ENCODE measurements at places on chromosomes 2 and 18. TPM values are rescaled to one million over a fixed set of nuclear protein-coding genes. Genes with fewer than 3 reads are reported as not detected.

SIX3 gene
- total RNA-seq = not detected

ZAP70 gene
- total RNA-seq = 1.9 TPM

LOXL3 gene
- 14.6 TPM for total RNA-seq

MBD2 gene
- 36.0 TPM for total RNA-seq

GALNT14 gene
- total RNA-seq = 2.9 TPM

TNFRSF11A gene
- 11.1 TPM for total RNA-seq

HOXD13 gene
- 14.9 TPM for total RNA-seq

LCT gene
- total RNA-seq = not detected

MDH1 gene
- 147 TPM for total RNA-seq

MEP1B gene
- total RNA-seq = 0.11 TPM

HOXD10 gene
- 14.1 TPM for total RNA-seq

XIRP2 gene
- 5.8 TPM for total RNA-seq

COL4A4 gene
- 0.90 TPM for total RNA-seq

GRCh38 chr2:221649051-221649775, 77.1 kb upstream of the EPHA4 start:
- peak; percentile 11 for DNase-seq

DNA sequence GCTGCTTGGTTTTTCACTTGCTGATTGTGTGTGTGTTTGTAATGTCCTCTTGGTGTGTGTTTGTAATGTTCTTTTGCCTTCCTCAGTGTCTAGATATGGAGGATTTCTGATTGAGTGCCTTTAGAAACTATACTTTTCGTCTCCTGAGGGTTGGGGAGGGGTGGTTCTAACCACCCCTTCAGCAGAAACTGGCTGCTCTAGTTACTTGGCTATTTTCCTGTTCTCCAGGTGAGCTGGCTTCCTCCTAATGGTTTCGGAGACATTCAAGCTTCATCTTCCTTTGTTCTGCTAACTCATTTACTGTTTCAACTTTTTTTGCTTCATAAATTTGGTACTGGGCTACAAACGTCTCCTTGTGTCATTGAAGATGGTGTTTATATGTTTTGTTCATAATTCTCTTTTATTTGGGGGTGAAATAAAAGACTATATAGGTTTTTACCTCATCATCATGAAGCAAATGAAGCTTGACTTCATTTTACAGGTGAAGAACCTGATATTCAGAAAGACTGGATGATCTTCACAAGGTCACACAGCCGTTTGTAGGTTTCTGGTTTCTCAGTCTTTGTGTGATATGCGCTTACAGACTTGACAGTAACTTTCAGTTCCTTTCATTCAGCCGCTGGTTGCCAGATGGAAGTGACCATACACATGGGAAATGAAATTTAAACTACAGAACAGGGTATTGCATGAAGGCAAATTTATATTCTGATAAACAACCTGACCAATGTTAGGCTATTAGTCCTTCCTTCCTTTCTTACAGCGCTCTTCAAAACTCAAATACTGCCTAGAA, 238.5 kb downstream of the GALR1 start:
- DNase-seq = no peak

- no peak for DNase-seq
These were observed 27.8 kb downstream of the NXPH2 start for GRCh38 chr2:138752197-138752956.

- DNase-seq = no peak
These were observed 35.3 kb upstream of the CAVIN2 start for GRCh38 chr2:191881982-191882816.

DNA sequence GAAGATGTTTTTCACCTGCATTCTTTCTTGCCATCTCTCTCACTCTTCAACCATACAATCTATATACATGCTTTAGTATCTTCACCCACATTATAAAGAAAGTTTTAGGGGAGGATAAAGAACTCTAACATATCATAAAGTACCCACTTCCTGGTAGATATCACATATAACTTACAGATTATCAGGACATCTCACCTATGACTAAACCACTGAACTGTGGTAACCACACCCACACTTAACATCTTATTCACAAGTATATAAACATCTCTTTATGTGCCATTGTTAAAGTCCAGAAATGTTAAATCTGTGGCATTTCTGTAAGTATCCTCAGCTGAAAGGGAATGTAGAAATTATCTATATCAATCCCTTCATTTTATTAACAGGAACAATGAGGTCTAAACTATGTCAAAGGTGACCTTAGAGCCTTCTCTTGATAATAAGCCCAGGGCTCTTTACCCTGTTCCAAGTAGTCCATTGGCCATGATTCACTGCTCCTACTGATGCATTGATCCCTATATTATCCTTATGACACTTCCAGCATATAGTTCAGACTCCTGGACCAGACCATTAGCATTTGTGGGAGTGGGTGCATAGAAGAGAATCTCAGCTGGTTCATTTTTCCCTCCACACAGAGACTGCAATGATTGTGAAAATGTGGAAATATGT, 182.4 kb downstream of the SUCLG1 start:
- DNase-seq = no peak

DNA sequence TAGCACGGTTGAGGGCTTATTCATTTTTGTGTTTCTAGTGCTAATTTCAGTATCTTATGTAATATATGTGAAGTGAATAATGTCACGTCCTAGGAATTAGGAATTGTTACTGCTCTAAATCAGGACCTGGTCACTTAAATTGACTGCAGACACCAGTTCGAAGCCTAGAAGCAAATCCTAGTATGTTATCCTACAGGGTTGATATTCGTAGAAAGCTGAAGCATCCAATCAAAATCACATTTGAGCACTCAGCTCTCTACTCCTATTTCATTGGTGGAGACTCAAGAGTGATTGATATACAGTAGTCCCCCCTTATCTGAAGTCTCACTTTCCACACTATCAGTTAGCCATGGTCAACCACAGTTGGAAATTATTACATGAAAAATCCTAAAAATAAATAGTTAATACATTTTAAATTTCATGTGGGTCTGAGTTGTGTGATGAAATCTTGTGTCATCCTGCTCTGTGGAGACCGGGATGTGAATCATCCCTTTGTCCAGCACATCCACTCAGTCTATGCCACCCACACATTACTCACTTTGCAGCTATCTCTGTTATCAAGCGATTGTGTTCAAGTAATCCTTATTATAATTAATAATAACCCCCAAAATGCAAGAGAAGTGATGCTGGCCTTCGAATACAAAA, 35.2 kb upstream of the SCN9A start:
- DNase-seq = no peak

- no peak for DNase-seq
These were observed 112.3 kb upstream of the LYPD1 start for GRCh38 chr2:132782176-132782783.

- DNase-seq = no peak
These were observed 69.5 kb downstream of the RPIA start for GRCh38 chr2:88760819-88761598.

- no peak for DNase-seq
These were observed 124.3 kb upstream of the FOSL2 start for GRCh38 chr2:28268386-28268785.

DNA sequence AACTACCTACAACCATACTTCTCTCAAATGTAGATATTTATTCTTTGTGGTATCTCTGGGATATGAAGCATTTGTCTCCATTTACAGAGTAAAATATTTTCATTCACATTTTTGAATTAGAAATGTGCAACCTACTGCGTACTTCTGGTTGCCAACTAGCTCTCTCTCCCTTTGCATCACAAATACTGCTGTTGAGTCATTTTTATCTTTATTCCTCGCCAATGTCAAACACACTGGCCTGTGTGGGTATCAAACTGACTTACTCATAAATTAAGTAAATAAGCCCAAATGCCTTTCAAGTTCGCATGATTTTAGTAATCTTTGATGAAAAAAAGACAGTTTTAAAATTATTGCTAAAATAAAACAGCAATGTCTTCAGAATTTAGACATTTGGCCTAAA, 67.3 kb downstream of the STAT4 start:
- no peak for DNase-seq

GRCh38 chr2:179059026-179059700, 9.2 kb upstream of the CCDC141 start:
- no peak for DNase-seq

DNA sequence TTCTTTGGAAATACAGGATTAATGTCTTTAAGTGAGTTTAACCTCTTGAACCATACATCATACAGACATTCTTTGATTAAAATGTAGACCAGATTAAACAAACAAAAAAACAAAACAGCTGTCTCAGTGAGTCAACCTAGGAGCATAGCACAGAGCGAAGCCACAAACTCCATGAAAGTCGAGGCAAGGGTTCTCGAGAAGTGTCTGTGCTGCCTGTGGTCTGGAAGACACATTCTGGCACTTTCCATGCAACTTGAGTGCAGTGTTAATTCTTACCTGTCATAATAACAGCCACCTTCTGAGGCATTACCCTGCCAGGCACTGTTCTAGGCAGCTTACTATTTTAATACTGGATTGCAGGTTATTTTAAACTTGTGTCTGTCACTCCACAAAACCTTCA, 435.5 kb upstream of the MMADHC start:
- no peak for DNase-seq

DNA sequence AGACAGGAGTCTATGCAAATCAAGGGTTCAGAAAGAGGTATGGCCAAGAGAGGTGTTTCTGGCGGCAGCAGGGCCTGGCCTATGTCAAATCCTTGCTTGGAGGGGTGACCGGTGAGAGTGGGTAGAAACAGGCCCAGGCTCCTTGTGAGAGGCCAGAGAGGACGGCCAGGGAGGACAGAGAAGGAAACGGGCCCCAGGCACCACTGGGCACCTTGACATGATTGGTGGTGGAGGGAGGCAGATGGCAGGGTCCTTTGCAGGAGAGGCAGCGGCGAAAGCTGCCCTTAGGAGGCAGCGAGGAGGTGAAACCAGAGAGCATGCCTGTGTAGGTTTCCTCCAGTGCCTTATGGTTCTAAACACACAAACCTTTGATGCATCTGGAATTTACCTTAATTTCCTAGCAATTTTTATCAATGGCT, 6.2 kb downstream of the RAMP1 start:
- DNase-seq = no peak

DNA sequence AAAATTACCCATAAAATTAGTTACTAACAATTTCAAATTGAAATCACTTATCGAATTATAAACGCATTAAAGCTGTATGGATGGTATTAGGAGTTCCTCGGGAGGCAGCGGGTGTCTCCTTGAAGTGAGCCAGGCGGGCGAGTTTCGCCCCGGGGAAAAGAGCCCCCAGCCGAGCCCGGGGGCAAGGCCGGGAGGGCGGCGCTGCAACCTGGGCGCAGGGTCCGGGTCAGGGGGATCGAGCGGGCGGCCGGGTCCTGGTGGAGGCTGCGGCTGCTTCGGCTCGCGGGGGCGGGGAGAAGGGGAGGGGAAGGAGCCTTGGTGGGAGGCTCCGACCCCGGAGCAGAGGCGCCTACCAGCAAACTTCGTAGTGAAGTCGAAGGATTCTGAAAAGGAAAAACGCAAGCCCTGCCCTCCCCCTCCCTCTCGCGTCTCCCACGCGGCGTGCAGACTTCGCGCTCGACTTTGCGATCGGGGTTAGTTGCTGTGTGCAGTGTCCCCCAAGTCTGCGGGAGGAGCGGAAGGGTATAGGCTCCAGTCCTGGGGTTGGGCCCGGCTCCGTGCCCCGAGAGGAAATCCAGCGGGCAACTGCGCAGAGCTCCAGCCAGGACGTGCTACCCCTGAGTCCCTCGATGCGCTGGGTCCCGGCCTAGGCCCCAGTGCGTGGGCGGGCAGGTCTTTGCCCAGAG, 140.8 kb downstream of the MEIS1 start:
- no peak for DNase-seq

DNA sequence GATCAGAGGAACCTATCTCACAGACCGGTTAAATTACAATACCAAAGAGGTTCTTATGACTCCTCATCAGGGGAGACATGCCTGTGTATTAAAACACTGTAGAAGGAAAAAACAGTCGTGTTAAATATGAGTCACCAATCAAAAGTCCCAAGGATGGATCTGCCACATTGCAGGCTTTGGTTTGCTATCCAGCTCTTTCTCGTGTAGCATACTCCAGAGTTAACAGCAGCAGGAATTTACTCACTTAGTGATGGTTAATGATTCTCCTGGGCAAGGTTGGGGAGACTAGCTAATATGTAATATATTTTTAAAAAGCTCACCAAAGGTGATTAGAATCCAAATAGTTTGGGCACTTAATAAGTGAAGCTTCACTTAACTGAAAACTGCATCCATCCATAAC, 109.7 kb downstream of the MBD5 start:
- no peak for DNase-seq

DNA sequence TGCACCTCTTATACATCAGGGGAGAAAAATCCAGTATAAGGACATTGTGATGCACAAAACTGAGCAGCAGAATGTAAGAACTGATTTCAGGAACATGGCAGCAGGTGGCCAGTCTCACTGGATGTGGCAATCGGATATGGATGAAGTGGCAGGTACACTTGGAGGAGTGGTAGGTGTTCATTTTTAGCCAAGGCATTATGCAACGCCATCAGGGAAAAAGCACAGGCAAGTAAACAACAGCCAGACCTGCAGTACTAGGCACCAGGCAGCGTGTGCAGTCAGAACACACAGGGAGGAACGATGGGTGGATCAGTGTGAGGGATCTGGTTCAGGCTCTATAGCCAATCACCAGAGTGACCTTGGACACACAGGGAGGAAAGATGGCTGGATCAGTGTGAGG, 77.4 kb upstream of the GCFC2 start:
- DNase-seq = no peak

DNA sequence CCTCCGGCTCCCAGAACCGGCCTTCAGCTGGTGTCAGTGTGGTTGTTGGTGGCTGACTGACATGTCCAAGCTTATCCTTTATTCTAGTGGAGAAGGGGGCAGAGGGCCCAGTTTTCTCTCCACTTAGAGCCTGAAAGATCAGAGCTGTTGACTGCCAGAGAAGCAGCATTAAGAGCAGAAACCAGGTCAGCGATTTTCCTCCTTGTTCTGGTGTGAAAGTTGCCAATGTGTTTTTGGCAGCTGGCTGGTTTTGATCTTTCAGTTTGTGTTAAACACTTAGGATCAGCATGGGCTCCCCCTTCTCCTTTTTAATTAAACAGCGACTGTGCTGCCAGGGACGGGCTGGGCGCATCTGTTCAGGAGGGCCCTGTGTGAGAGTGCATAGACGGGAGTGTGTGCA, 100.9 kb downstream of the ASAP2 start:
- no peak for DNase-seq

- DNase-seq = no peak
These were observed 78.4 kb upstream of the ARL5A start for GRCh38 chr2:151906633-151906998.

GRCh38 chr2:227933884-227934283, 62.5 kb downstream of the DAW1 start:
- DNase-seq = no peak

- DNase-seq = no peak
These were observed 135.2 kb upstream of the HAAO start for GRCh38 chr2:42927334-42928160.

GRCh38 chr2:216482640-216483039, 16.0 kb upstream of the RPL37A start:
- no peak for DNase-seq

- no peak for DNase-seq
These were observed 274.9 kb upstream of the GALNT5 start for GRCh38 chr2:156982615-156983014.

GRCh38 chr18:46333431-46334135, 229.4 kb downstream of the HAUS1 start:
- DNase-seq = no peak

Data from urinary bladder (tissue), 4 donors.